ENCODE measurements at places on chromosomes 3 and 15. TPM values are rescaled to one million over a fixed set of nuclear protein-coding genes. Genes with fewer than 3 reads are reported as not detected.

- DNase-seq, result peak; percentile 37
These were observed 13.4 kb upstream of the SELENOT start for GRCh38 chr3:150589759-150590158.

DNA sequence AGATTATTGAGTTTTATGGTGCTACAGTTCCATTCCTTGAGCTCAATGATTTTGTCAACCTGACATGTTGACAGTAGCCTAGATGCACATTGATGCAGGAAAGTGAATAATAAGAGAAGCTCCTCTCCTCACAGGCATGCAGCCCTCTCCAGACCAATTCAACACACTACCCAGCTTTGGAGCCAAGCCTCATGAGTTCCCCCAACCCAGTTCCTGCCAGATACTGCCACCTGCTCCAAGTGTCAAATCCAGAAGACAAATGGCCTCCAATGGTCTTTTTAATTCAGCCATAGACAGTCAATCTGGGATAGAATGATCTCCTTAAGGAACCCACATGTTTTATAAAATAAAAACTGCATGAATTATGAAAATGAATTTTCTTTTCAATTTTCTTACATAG, 83.7 kb upstream of the ARHGEF3 start:
- DNase-seq, result no peak

DNA sequence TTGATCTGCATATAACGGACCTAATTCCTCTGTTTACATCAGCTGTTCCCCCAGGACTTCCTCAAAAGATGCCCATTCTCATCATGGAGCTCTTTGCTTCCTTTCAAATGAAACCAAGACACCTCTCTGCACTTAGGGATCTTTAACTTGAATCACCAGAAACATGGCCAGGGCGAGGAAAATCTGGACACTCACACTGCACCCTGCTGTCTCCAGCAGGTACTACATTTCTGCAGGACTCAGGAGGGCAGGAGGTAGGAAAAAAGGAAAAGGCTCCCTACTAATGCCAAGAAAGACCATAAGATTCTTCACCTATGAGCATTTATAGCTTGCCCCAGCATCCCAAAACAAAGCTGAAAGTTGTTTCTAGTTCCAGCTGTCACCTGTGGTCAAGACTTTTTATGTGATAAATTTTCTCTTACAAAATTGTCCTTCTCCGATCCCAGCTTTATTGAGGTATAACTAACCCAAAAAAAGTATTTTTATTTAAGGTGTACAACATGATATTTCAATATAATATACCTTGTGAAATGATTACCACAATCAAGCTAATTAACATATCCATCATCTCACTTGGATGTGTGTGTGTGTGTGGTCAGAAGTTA, 87.3 kb upstream of the C15orf61 start:
- peak; percentile 73 for DNase-seq

DNA sequence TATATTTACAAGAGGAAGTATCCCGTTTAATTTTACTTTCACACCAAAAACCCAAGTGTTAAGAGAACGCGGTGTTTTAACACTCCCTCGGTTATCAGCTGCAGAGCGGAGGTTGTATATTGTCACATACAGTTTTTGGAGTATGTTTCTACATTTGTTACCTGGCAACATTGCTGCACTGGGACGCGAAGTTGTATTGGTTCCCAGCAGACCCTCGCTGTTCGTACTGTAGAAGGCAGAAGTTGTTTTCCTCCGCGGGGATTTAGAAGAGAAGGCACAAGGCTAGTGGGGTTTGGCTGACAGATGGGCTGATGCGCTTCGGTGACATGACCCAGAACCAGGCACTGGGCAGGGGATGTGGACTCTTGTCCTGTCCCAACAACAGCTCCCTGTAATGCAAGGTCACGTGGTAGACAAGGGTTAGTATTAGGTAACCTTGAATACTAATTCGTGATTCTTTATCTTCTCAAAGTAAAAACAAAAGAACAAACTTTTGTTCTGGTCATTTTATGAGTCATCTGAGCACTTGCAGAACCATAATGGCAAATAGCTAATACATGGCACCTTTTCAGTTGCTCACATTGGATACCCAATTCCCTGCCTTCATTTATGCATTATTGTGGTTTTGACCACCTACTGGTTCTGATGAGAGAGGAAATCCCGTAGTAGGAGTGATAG, 230.4 kb upstream of the BHLHE40 start:
- no peak for DNase-seq

DNA sequence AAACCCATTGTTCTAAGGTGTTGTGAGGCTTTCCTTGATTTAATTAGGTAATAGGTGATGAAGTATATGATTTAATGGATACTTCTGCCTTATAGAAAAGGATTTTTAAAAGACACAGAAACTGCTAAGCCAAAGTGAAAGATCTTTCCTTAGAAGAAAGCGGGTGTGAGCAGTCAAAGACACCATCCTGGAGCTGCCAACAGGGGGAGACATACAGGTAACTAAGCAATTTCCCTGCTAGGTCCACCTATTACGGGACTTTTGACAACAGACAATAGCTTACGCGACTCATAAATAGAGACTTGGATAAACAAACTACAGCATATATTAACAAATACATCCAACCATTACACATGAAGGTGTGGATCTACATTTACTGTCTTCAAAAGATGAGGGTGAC, 669.5 kb downstream of the SQOR start:
- DNase-seq, result peak; percentile 10

The TF gene
- polyA plus RNA-seq, result 0.05 TPM

GRCh38 chr3:128849911-128850455, 29.4 kb upstream of the ACAD9 start:
- peak; percentile 20 for DNase-seq

- DNase-seq, result no peak
These were observed 121.1 kb upstream of the NANOGP8 start for GRCh38 chr15:35206060-35206675.

The ZKSCAN7 gene
- 3.1 TPM for polyA plus RNA-seq

DNA sequence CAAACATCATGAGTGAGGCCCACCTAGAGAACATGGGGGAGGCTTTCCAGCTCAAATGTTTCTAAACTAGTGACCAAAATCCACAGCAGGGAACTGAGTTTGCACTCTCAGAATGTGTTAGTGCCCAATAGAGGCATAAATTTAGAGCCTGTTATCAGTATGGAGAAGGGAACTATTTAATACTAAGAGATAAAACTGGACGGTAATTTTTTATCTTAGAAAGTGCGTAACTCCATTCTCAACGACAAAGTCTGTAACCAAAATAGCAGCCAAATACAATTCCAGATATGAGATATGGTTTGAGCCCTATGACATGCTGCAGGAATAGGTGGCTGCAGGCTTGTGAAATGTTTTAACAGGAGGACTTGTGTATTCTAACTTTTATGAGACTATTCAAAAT, 3.5 kb downstream of the B3GALNT1 start:
- DNase-seq, result no peak

DNA sequence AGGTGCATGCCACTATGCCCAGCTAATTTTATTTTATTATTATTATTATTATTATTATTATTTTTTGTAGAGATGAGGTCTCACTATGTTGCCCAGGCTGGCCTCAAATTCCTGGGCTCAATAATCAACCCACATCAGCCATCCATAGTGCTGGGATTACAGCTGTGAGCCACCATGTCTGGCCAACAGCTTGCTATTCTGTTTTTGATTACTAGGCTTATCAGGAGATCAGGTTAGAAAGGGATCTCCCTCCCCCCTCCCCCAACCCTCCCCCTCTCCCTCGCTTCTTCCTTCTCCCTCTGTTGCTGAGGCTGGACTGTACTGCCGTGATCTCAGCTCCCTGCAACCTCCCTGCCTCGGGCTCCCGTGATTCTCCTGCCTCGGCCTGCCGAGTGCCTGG, 8.6 kb downstream of the CLN6 start:
- no peak for DNase-seq

DNA sequence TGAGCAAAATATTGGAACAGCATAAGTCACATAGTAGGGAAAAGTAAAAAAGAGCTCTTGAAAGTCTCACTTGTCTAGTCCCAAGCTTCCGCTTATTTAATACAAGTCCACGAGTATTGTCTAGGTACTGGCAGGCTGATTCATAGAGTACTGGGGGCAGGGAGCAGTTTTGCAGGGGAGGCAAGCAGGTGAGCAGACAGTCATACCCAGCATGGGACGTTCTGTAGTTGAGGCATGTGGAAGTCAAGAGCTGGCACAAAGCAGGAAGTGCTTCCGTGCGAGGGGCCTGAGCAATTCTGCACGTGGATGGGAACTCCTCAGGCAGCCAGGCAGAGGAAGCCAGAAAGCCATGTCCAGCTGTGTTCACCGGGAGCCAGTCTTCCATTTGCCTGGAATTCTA, 287.6 kb downstream of the EPHB1 start:
- DNase-seq, result no peak

The KBTBD12 gene
- polyA plus RNA-seq, result not detected

The CRYGS gene
- polyA plus RNA-seq, result 1.3 TPM

DNA sequence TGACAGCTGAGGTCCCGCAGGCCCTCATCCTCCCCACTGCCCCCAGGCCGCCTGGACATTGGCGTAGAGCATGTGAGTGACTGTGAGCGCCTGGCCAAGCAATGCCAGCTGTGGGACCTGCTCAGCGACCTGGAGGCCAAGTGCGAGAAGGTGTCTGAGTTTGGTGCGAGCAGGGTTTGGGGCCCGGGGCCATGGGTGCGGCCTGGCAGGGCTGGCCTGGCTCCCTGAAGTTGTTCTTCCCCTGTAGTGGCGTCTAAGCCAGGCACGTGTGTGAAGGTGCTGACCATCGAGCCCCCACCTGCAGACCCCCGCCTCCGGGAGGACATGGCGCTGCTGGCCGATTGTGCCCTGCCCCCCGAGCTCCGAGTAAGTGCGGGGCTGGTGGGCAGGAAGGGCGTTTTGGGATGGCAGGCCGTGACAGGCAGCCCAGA, 4.2 kb downstream of the ABTB1 start:
- DNase-seq, result no peak

GRCh38 chr3:164673738-164674137, 404.6 kb downstream of the SI start:
- DNase-seq, result no peak

GRCh38 chr3:185558395-185558794, 6.0 kb upstream of the LIPH start:
- DNase-seq, result peak; percentile 19

GRCh38 chr3:23263796-23264195, 60.7 kb downstream of the UBE2E2 start:
- DNase-seq, result peak; percentile 47

GRCh38 chr3:128895843-128896697, 16.6 kb downstream of the ACAD9 start:
- no peak for DNase-seq

DNA sequence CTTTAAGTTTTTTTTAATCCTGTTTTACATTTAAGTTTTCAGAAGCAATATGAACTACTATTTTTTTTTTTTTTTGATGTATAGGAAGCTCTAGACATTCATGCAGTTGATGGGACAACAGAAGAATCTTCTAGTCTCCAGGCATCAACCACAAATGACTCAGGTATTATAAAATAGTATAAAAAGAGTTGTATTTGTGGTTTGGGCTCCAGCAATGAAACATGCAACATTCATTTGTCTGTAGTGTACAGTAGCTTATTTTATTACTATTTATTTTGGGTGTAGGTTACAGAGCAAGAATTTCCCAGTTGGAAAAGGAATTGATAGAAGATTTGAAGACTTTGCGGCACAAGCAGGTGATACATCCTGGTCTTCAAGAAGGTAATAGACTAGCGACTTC, 38.6 kb downstream of the MGA start:
- DNase-seq, result peak; percentile 76

The GOLGA8O gene
- polyA plus RNA-seq, result not detected

DNA sequence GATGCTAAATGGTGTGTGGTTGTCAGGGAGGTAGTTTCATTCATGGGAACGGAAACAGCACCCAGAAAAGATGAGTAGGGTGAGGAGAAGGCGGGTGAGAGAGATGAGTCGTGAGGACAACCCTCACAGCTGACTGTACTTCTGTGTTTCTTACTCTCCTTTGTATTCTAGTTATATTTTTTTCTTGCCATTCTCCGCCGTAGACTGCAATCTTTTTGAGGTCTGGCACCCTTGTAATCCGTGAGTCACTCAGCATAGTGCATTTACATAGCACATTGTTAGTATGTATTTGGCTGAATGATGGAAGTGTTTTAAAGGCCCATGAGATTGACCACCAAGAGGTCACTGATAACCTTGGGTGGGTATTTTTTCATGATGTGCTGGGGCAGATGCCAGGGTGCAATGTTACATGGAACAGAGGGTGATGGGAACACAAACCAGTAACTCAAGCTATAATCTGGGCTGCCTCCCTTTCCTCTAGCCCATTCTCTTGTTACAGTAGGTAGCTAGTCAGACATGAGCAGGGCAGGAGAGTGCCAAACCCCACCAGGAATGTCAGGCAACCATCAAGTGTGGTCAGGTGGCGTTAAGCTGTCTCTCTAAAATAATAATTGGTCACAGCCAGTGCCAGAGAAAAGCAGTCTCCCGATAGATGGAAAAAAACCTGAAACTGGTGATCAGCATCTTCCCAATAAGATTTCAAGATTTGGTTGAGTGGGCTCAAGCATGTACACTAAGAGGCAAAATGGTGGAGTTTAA, 18.8 kb upstream of the DGKG start:
- DNase-seq, result peak; percentile 41

- no peak for DNase-seq
These were observed 51.5 kb downstream of the PDZRN3 start for GRCh38 chr3:73573204-73573603.

The GOLGA6L7 gene
- not detected for polyA plus RNA-seq

DNA sequence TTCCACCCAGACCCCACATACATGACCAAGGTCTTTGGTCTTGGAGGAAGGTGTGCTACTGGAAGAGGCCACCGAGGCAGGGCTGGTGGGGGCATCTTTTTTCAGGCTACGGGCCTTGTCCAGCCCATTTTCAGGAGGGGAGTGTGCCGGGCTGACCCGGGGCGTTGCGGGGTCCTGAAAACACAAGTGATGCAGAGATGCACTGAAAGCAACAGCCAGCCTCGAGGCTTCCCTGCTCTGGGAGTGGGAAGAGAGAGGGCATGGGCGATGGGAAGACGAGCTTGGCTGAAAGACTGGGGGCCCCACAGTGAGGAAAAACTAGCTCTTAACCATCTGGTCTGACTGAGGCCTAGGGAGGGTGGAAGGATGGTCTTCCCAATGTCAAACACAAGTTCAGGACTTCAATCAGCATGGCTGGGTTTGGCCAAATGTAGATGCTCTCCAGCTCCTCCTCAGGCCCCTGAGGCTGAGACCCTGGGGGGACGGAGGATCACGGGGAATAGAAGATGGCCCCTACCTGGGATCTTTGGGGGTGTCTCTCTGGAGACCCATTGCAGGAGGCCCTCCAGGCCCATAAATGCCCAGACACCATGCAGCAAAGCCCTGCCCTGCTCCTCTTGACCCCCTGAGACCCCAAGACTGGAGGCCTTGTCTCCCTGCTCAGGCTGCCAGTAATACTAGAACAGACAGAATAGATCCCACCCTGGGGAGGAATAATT, 38.9 kb downstream of the TLE3 start:
- DNase-seq, result no peak

All from GM23248 (cell line).